ENCODE measurements at places on chromosomes 3 and 15.

DNA sequence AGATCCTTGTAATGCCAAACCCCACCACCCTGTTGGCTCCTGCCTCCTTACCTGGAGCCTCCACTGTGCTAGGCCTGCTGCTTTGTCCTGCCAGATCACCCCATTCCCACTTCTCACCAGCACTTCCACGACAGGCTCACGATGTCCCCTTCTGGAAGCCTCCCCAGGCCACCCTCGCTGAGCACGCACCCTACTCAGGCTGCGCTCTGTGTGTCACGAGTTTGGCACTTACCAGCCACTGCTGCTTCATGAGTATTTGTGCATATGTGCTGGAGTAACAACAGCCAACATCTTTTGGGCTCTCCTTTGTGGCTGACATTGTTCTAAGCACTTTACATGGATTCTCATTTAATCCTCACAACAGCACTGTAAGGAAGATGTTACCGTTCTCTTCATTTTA, 58.1 kb downstream of the PDIA5 start:
- no peak for DNase-seq

DNA sequence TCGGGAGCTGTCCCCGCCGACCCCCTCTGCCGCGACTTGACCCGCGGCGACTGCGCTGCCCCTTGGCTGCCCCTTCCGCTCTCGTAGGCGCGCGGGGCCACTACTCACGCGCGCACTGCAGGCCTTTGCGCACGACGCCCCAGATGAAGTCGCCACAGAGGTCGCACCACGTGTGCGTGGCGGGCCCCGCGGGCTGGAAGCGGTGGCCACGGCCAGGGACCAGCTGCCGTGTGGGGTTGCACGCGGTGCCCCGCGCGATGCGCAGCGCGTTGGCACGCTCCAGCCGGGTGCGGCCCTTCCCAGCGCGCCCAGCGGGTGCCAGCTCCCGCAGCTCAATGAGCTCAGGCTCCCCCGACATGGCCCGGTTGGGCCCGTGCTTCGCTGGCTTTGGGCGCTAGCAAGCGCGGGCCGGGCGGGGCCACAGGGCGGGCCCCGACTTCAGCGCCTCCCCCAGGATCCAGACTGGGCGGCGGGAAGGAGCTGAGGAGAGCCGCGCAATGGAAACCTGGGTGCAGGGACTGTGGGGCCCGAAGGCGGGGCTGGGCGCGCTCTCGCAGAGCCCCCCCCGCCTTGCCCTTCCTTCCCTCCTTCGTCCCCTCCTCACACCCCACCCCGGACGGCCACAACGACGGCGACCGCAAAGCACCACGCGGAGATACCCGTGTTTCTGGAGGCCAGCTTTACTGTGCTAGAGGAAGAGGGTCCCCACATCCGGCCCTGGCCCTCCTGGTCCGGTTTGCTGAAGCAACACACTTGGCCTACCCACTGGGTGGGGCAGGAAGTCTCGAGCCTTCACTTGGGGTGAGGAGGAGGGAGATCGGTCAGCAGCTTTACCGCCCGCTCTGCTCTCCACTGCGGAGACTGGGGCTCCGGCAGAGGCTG, at the start of gene RASSF1:
TSS of gene RASSF1 (minus strand) at position 389 of the 882 bp plus-strand sequence. CDS start at position 358, 31 bp downstream.
- no peak for DNase-seq

GRCh38 chr3:44289882-44290462, 48.3 kb downstream of the TOPAZ1 start:
- no peak for DNase-seq

DNA sequence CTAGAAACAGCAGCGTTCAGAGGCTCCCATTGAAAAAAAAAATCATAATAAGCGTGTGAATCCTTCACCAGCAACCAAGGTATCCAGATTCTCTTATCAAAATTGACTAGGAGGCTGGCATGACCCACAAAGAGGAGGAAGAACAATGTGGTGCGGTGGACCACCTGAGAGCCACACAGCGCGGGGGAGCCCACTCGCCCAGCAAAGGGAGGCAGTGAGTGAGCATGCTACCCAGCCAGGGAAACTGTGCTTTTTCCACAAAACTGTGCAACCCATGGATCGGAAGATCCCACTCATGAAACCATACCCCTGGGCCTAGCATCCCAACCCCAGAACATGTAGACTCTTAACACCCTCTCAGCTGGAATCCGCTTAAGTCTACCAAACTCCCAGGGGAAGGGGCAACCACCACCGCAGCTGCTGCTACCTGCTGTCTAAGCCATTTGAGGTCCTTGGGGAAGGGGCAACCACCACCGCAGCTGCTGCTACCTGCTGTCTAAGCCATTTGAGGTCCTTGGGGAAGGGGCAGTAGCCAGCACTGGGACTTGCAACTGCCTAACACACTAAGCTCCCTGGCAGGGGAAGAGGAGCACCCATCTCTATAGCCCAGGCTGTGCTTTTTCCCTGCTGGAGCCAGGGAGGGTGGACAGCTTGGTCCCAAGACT, 102.8 kb upstream of the CLDN18 start:
- DNase-seq = no peak

- DNase-seq = no peak
Observed at GRCh38 chr3:114420072-114420471, 126.2 kb downstream of the TIGIT start.

GRCh38 chr3:19945969-19946831, 697 bp upstream of the RAB5A start:
- no peak for DNase-seq

- DNase-seq = peak; percentile 3
Observed at GRCh38 chr3:132284781-132285619, 32.2 kb upstream of the ACP3 start.

GRCh38 chr3:133574260-133574881, 885 bp downstream of the CDV3 start:
- DNase-seq = peak; percentile 44

- no peak for DNase-seq
Observed at GRCh38 chr3:1037631-1038030, 55.2 kb upstream of the CNTN6 start.

GRCh38 chr3:156867920-156868319, 41.8 kb downstream of the LEKR1 start:
- no peak for DNase-seq

DNA sequence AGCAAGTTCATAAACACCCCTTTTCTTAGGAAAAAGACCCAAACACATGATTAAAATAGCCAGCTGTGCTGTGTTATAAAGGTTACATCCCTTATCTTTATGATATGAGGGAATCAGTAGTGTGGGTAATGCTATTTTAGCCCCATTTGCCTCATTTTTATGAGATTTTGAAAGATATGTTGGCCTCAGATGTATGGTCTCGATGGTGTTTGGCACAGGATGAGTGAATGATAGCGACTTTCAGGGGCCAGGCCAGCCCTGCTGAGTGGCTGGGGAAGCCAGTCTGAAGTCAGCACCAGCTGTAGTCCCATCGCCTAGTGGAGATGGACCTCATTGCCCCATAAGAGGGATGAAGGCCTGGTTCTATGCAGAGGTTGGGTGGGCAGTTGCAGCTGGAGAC, 105.0 kb upstream of the HACD2 start:
- DNase-seq = no peak

- peak; percentile 33 for DNase-seq
Observed at GRCh38 chr3:169813757-169814517, 1.2 kb upstream of the LRRC34 start.

DNA sequence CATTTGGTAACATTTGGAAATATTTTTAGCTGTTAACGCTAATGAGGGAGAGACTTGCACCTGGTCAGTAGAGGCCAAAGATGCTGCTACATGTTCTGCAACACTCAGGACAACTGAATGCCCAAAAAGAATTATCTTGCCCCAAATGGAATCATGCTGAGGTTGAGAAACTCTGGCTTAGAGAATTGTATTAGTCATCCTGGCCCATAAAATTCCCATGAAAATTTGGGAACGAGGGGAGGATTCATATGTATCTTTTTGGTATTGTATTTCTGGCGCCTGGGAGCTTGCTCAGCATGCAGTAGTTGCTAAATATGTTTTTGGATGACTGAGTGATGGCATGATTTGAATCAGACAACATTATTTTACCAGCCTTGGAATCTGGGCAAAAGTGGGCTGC, 59.9 kb downstream of the CHL1 start:
- no peak for DNase-seq

DNA sequence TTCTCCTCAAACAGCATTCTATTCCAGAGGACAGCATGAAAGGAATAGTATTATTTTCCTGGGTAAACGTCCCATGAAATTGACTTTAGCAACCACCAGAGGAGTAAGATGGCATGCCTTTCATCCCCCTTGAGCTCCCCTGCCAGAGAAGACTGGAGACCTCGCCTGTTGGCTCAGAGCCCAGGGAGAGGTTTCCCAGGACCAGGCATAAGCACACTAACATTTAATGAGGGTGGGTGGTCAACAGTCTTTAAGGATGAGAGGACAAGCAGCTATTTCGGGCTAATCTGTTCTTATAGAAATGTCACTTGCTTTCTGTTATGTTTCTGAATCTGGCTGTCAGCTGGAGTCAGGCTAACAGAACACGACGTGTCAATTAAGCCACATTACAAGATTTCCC, 390.5 kb downstream of the GABRG3 start:
- no peak for DNase-seq

GRCh38 chr3:195849322-195850074, 37.8 kb upstream of the MUC4 start:
- peak; percentile 21 for DNase-seq

DNA sequence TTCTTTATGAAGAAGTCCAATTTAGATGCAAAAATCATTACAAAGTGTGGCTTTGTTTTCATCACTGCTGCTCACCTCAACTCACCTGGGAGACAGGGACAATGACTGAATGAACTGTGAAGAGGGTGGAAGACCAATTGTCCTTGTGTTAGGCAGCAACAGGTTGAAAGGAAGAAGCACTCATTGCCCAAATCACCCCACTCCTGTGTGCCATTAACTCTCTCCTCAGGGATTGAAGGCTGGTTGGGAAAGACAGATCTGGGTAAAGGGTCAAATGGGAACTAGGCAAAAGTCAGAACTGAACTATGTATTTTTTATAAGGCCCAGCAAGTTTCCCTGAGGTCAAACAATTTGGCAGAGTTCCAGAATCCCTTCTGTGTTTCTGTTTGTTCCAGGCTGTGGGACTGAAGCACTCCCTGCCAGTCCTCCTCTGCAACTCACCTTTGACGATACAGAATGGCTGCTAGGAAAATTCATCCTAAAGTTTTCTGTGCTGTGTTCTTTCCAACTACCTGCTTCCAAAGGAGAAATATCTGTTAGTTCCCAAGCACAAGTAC, 68.6 kb upstream of the CCDC39 start:
- no peak for DNase-seq

- DNase-seq = no peak
Observed at GRCh38 chr15:48265135-48265534, 59.0 kb downstream of the SLC12A1 start.

- peak; percentile 91 for DNase-seq
Observed at GRCh38 chr3:177345049-177345972, 148.0 kb upstream of the TBL1XR1 start.

DNA sequence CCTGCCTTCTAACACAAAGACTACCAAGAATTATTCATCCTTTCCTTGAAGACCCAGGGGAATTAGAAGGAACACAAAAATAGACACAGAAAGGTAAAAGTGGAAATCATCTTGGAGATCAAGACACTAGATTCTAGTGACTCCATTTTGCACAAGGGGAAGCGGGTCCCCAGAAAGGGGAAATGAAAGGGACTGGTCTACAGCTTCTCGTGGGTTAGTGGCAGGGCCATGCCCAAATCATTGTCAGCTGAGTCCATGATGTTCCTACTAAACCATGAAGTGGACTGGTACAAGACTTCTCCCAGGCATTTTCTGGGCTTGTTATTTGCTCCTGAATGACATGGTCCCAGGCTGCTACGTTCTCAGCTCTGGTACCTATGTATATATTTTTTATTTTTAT, 230.7 kb upstream of the TPRG1 start:
- no peak for DNase-seq

GRCh38 chr15:25671132-25671531, 192.0 kb downstream of the ATP10A start:
- no peak for DNase-seq

GRCh38 chr3:4750306-4750968, 228.8 kb upstream of the BHLHE40 start:
- DNase-seq = peak; percentile 25

DNA sequence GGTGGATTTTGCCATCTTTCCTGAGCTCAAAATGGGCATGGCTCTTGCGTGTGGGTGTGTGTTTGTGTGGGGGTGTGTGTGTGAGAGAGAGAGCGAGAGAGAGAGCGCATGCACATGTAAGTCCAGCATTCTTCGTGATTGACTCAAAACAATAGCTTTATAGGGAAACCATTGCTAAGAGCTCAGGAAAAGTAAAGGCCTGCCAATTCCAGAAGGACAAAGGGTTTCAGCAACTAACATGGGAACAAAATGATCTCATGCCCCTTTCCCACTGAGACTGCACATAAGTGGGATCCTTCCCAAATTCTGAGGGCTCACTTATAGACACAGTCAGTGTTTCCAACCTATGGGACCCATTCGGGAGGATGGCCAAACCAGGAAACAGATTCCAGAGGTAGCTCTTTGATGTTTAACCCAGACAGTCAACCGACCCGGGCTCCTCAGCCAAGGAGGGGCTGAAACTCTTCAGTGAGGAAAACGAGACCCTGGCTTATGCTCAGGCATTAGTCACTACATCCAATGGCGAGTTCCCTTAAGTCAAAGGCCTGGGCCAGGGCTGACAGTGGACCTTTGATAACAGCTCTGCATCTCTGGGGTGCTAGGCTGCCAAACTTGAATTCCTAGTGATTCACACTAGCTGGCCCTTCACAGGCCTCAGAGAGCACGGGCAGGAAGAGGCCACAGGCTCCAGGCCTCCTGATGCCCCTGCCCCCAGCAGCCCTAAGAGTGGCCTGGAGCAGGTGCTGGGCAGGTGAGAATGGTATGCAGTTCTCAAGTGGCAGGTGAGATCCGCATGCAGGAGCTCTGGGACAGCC, 305.0 kb upstream of the C2CD4B start:
- peak; percentile 12 for DNase-seq

GRCh38 chr3:47394881-47395280, 14.1 kb downstream of the PTPN23 start:
- no peak for DNase-seq

DNA sequence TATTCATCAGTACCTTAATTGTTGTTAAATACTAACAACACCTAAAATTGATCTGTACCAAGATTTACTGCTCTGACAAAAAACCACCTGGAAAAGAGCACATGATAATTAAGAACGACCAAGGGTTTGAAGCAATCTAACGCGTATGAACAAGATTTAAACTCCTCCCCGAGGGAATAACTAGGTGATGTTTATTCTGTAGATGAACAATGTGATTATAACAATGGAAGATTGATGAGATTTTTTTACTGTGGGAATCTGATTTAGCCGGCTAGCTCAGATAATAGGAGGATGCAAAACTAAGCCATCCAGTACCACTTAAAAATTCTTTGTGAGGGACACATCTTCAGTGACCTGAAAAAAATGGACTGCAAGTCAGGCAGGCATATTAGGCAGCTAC, 222.1 kb downstream of the FHIT start:
- DNase-seq = no peak

GRCh38 chr15:74322558-74323180, 44.8 kb downstream of the CYP11A1 start:
- peak; percentile 41 for DNase-seq

DNA sequence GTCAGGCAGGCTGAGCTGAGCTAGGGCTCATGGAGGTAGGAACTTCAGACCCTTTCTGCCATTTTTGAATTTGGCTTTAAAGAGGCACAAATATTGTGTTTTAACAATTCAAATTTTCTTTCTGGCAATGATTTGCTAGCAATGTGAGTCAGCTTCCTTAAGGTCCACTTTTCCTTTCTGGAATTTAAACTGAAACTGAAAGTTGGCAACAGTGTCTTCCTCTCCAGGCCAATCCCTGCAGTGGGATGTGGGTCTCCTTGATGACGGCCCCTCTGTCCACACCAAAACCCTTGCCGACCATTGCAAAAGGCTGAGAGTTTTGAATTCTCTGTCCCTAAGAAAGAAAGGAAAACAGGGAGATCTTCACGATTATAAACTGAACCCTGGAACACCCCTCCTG, 27.1 kb downstream of the RPSA start:
- DNase-seq = no peak
